ENCODE measurements at places on chromosomes 3 and 15. TPM values are rescaled to one million over a fixed set of nuclear protein-coding genes. Genes with fewer than 3 reads are reported as not detected.

RFTN1 gene
- total RNA-seq: 111 TPM

NR1D2 gene
- total RNA-seq: 4.2 TPM

LARP6 gene
- total RNA-seq: 0.15 TPM

STARD9 gene
- 5.5 TPM for total RNA-seq

GOLGA8H gene
- 0.15 TPM for total RNA-seq

STAC gene
- not detected for total RNA-seq

LDHAL6B gene
- total RNA-seq: not detected

FOXB1 gene
- total RNA-seq: 0.63 TPM

PDZRN3 gene
- not detected for total RNA-seq

CHDH gene
- 0.23 TPM for total RNA-seq

All from activated CD8-positive, alpha-beta memory T cell treated with anti-CD3 and anti-CD28 coated beads for 36 hours (primary cell).